ENCODE measurements at places on chromosomes 16 and 17.

DNA sequence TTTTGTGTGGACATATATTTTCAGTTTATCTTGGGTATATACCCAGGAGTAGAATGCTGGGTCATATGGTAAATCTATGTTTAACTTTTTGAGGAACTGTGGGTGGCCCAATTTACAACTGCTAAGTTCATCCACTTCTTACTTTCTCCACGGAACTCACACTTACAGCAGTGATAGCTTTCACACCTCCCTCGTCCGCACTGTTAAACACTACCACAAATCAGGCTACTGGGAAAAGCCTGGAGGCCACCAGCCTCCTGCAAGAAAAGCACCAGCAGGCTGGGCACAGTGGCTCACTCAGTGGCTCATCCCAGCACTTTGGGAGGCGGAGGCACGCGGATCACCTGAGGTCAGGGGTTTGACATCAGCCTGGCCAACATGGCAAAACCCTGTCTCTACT, 14.7 kb upstream of the ZG16 start:
- DNase-seq, result no peak

DNA sequence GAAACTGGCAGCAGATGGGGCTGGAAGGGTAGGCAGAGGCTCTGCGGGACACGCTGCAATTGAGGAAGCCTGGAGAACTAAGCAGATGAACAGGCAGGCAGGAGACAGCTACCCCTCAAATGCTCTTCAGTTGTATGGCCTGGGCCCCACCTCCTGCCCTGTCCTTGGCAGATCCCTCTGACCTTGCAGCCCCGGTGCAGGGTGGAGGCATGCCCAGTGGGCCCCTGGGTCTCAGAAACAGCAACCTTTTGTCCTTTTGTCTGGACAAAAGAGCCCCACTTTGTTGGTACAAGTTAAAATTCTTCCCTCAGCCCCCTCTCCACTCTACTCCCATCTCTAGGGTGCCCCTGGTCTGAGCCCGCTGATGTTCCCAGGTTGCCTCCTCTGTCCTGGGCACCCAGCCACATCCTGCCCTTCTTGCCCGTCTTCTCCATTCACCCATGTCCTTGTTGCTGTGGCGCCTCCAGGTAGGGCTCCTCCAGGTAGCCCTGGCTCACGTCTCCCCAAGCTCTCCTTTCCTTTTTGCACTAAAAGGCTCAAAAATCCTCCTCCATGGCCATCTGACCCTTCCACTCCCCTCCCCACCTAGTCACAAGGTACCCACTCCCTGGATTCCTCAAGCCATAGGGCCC, 136.8 kb downstream of the CLEC16A start:
- DNase-seq, result no peak

- DNase-seq, result no peak
Measured at GRCh38 chr17:45018514-45018847, 33.0 kb downstream of the DCAKD start.

GRCh38 chr17:19578545-19578944, 44.9 kb downstream of the SLC47A1 start:
- no peak for DNase-seq

- DNase-seq, result no peak
Measured at GRCh38 chr16:88856122-88856827, 472 bp downstream of the GALNS start.

GRCh38 chr16:88504489-88505404, 51.7 kb downstream of the ZFPM1 start:
- DNase-seq, result peak; percentile 51

DNA sequence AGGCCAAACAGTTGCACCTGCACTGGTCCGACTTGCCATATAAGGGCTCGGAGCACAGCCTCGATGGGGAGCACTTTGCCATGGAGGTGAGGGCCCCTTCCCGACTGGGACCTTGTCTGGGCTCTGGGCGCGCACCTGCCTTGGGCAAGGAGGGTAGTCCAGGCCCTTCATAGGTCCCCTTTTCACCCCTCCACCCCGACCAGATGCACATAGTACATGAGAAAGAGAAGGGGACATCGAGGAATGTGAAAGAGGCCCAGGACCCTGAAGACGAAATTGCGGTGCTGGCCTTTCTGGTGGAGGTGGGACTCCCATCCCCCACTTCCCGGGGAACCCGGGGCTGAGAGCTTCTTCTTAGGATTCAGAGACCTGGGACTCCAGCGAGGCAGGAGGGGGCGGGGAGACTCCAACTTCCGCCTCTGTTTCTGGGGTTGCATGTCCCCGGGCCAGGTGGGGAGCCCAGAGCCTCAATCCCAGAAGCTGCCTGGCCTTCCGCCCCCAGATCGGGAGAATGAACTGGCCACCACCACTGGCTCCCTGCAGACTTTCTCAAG, 7.8 kb downstream of the CA4 start:
- no peak for DNase-seq

DNA sequence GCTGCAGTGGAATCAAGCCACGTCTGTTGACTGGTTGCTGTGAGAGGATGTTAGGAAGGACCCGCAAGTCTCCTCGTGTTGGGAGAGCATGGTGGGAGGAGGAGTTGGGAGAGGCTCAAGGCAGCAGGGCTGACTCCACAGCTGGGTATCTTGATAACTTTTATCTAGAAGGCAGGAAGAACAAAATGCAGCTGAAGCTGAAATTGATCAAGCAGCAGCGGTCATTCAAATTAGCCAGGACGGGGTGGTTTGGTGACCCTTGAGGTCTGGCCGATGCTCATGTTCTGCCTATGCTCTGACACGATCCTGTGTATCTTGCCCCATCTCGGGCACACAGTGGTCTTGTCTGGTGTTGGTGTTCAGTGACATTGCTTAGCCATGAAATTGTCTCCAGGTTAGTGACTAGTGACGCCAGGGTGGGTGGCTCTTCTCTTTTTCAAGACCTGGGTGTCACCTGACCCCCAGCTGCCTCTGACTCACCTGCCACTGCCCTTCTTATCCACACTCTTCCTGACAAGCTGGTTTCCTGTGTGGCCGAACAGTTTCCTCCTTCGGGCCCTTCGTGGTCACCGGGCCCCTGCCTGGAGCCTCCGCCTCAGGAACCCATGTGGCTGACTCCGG, 19.1 kb downstream of the NPTX1 start:
- DNase-seq, result no peak

- no peak for DNase-seq
Measured at GRCh38 chr16:9372934-9373890, 281.8 kb downstream of the HAPSTR1 start.

GRCh38 chr16:873243-873661, 72.7 kb upstream of the GNG13 start:
- no peak for DNase-seq

DNA sequence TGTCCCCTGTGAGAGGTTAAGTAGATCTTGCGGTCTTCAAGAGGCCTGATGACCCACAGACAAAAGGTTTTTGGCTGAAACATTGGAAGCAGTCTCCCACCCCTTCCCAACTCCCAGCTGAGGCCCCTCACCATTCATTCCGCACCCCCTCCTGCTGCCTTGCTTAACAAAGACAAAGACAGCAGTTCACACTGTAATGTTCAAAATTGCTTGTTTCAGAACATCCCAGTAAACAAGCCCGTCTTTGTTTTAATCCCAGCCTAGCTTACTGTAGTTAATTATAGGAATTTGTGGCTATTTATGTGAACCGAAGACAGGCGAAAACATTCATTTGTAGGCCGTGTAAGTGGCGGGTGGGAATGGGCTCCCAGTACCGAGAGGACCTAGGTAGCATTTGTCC, 55.7 kb downstream of the IRX5 start:
- DNase-seq, result no peak

DNA sequence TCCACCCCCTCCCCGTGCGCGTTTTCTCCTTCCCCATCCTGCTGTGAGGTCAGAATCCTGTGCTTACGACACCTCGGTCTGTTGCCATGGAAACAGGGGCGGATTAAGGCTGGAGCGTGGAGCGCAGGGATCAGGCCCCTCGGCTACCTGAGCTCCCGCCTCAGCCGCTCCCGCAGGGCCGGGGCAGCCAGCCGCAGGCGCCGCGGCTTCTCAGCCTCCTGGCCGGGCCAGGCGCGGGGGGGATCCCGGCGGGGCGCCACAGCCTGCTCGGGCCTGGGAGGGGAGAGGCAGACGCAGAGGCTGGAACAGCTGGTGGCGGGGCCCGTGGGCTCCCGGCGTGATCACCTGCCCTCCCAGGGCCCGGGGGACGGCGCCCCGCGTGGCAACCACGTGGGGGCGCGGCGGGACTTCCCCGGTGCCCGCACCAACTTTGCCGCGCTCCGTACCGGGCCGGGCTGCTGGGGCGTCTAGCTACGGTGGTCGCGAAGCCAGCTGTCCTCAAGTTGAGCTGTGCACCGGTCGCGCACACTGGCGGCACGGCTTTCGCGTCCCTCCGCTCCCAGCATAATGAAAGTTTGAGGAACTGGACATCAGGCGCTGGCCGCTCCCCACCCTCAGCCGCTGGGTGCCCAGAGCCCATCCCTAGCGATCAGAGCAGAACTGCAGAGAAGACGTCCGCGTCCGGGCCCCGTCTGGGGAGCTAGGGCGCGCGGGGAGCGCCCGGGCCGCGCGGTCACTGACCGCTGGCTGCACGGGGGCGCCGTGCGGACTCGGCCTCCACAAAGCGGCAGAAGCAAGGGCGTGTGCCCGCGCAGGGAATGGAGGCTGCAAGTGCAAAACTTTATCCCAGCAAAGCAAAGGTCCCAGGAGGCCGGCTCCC, 1.2 kb downstream of the RTN4RL1 start:
- peak; percentile 7 for DNase-seq

DNA sequence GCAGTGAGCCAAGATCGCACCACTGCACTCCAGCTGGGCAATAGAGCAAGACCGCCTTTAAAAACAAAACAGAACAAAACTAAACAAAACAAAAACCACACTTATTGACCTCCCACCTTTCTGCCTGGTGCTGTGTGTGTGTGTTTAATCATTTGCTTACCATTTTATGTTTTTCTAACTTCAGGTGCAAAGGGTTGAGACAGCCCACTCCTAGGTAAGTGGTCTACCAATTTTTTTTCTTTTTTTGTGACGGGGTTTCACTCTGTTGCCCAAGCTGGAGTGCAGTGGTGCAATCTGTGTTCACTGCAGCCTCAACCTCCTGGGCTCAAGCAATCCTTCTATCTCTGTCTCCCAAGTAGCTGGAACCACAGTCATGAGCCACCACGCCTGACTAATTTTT, 65.8 kb downstream of the SALL1 start:
- no peak for DNase-seq

GRCh38 chr16:48903039-48903438, 293.1 kb upstream of the N4BP1 start:
- no peak for DNase-seq

- DNase-seq, result no peak
Measured at GRCh38 chr16:80023865-80024264, 423.3 kb upstream of the MAF start.

GRCh38 chr17:67659028-67659427, 58.7 kb upstream of the NOL11 start:
- no peak for DNase-seq

DNA sequence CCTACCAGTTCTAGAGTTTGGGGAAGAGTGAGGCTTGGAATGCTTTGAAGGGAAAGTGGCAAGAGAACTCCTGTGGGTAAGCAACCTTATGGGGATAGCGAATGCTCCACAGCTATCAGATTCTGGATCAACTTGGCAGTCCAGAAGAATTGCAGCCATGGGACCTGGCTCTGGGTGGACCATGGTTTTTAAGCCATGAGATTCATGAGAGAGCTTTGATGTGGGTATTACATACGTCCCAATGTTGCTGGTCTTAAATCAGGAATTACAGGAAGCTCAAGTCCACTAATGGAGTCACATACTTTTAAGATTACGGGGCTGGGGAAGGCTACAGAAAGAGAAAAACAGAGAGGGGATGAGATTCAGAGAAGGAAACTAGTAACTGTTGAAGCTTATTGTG, 142.5 kb upstream of the ELAC2 start:
- no peak for DNase-seq

- no peak for DNase-seq
Measured at GRCh38 chr17:77193653-77194052, 52.9 kb downstream of the SEC14L1 start.

- DNase-seq, result no peak
Measured at GRCh38 chr16:79754501-79754900, 154.0 kb upstream of the MAF start.

- no peak for DNase-seq
Measured at GRCh38 chr17:42163113-42163512, 8.3 kb upstream of the RAB5C start.

GRCh38 chr17:41351177-41351576, 549 bp upstream of the KRT33A start:
- no peak for DNase-seq

DNA sequence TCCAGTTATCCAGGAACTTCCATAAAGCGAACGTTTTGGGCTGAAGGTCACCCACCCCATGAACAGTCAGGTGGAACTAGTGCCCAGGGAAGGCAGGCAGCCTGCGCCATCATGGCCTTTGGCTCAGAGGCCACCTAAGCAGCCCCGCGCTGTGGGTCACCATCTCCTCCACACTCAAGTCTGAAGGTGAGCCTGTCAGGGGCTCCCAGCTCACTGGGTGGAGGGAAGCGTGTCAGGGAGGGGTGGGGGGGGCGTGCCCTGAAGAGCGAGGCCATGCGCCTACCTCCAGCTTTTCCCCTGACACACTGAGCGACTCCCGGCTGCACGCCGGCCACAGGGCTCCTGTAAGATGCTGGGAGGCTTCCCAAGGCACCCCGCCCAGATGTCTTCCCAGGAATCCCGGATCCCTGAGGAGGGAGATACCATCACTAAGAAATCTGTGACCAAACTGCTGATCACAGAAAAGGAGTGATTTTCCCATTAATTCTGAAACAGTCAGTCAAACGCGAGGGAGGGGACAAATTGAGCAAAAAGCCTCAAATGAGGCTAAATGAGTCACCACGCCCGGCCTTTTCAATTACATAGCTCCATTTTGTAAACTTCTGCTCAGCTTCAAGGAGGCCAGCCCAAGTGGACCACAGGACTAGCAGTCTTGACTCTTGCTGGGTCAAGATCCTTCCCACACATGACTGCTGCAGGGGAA, 26.5 kb upstream of the SLC25A19 start:
- no peak for DNase-seq

GRCh38 chr16:79349803-79350202, 250.7 kb downstream of the MAF start:
- DNase-seq, result no peak

DNA sequence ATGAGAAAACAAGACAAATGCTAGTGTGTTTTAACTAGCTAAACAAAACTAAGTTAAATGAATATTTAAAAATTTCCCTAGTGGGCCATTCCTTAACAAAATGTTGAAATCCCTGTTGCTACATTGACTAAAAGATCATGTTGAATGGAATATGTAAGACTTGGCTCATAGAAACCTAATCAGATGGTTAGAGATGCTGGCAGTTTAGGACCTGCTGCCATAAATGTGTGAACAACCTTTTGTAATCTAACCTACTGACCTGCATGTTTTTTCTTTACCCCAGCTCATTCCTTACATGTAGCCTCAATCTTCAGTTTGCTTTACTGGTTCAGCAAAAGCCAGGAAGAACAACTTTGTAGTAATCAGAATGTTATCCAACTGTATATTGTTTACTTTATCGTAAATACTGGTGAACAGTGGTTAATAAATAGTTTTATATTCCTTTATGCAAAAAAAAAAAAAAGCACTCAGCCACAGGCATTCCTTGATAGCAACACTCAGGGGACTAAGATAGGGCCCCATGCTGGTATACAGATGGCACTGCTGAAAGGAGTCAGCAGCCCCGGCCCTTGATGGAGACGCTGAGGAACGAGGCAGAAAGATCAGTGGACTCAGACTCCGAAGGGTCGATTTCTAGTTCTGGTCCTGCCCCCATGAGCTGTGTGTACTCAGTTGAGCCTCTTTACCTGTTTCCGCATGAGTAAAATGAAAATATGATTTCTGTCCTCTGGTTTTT, 78.2 kb downstream of the MARF1 start:
- DNase-seq, result no peak

GRCh38 chr17:76071531-76072147, 678 bp downstream of the SRP68 start:
- no peak for DNase-seq
